Naive thymus-derived CD8-positive, alpha-beta T cell (primary cell): ENCODE measurements at places on chromosomes 1 and 21. TPM values are rescaled to one million over a fixed set of nuclear protein-coding genes. Genes with fewer than 3 reads are reported as not detected.

DNA sequence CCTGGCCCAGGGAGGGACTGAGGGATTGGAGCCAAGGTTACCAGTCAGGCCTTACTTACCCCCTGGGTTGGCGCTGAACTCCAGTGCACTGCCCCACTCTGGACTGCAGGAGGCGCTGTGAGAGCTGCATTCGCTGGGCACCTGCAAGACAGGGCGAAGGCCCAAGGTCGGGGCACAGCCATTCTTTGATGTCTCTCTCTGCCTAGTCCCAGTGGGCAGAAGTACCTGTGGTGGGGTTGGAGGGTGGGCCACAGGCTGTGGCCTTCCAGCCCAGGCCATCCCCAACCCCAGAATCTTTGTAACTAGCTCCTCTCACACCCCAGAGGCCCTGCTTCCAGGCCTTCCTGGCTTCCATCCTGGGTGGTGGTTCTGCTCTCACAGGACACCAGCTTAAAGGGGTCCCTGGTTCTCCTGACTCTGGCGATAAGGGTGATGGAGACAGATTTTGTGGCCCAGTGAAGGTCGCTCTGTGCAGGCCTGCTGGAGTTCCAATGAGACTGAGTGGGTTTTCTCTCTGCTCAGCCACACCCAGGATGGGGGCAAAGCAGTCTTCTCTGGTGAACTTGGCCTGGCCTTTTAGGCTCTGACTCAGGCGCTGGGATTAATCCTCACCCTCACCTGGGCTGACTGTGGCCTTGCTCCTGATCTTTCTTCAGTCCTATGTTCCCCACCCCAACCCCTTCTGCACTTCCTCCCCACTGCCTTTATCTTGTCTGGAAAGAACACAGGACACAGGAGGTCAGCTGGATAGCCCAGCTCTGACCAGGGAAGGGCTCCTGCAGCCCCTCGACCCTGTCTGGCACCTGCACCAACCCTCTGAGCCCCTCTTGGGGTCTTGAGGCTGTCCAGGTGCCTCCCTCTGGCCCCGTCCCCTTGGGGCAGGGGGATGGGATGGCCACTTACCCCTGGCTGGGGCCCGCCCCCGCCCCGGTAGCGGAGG lies 954 bp downstream of the MYOG start:
- no peaks in the 10 kb centered on the region for H3K4me1 ChIP-seq
- no peak for DNase-seq
- peaks cover 25% of the 10 kb centered on the region for H3K27me3 ChIP-seq
- H3K36me3 ChIP-seq = no peaks in the 10 kb centered on the region

- H3K36me3 ChIP-seq = no peaks in the 10 kb centered on the region
- peaks cover 17% of the 10 kb centered on the region for H3K27me3 ChIP-seq
- DNase-seq = no peak
- no peak overlapping the region for H3K27ac ChIP-seq
- peak overlapping the region; percentile 56 for H3K4me3 ChIP-seq
- H3K4me1 ChIP-seq = no peaks in the 10 kb centered on the region
Observed at GRCh38 chr1:228037401-228038386, 30.9 kb downstream of the WNT3A start.

DNA sequence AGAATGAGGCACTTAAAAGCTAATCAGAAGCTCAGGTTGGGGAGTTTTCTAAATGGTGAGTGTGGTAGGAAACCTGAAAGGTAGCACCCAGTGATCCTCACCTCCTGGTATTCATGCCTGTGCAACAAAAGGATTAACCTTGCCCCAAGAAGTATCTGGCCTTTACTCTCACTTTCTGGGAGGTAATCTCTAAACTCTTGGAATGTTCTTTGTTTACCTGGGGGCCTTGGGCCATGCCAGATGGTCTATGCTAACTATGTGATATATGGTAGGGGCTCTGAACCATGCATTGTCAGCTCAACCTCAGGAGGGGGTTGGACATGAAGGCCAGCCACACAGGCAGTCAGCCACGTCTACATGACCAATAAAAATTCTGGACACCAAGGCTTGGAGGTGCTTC lies 24.4 kb upstream of the TRIM33 start:
- no peak overlapping the region for H3K4me3 ChIP-seq
- H3K27ac ChIP-seq = no peak overlapping the region
- H3K4me1 ChIP-seq = no peaks in the 10 kb centered on the region
- DNase-seq = no peak
- H3K36me3 ChIP-seq = no peaks in the 10 kb centered on the region
- peaks cover 8% of the 10 kb centered on the region for H3K27me3 ChIP-seq

GRCh38 chr1:39525366-39526165 lies 34.1 kb downstream of the BMP8A start:
- H3K4me3 ChIP-seq = no peak overlapping the region
- H3K36me3 ChIP-seq = peaks cover 31% of the 10 kb centered on the region
- H3K27ac ChIP-seq = peak overlapping the region; percentile 67
- H3K4me1 ChIP-seq = peaks cover 19% of the 10 kb centered on the region
- no peaks in the 10 kb centered on the region for H3K27me3 ChIP-seq

- peaks cover 4% of the 10 kb centered on the region for H3K27me3 ChIP-seq
- H3K27ac ChIP-seq = no peak overlapping the region
- DNase-seq = no peak
- H3K4me3 ChIP-seq = no peak overlapping the region
Observed at GRCh38 chr1:36531833-36532232, 49.1 kb upstream of the CSF3R start.

Gene NCF2
- 0.91 TPM for total RNA-seq

Gene CYP4A22
- total RNA-seq = not detected

Gene OVAAL
- not detected for total RNA-seq

Gene TACSTD2
- total RNA-seq = not detected
